Stimulated activated CD8-positive, alpha-beta memory T cell treated with anti-CD3 and anti-CD28 coated beads, Interleukin-15, amount 100 ng/mL, for 48 hours (primary cell): ENCODE measurements at places on chromosomes 2 and 18.

DNA sequence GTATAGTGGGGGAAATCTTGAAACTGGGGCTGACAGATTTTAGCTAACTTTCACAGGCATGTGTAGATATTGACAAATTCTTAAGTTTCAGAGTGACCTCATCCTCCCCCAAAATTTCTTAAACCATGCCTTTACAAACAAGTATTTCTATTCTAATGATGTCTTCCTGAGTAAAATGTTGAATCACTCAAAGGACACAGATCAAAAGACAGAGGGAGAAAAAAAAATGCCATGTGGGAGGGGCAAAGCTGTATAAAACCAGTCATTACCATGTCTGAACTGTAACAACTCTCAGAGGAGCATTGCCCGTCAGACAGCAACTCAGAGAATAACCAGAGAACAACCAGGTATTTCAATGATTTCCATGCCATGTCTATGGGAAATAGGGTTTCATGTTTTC is at the start of gene SERPINB2:
SERPINB2 (plus strand) TSS at position 282 of the 400 bp plus-strand sequence. CDS start 3,740 bp downstream, outside the sequence.
- no peak for DNase-seq

GRCh38 chr18:29512203-29512602 is 1335.3 kb upstream of the CDH2 start:
- DNase-seq: no peak

GRCh38 chr2:239889641-239890121 is 135.5 kb downstream of the NDUFA10 start:
- DNase-seq: no peak

DNA sequence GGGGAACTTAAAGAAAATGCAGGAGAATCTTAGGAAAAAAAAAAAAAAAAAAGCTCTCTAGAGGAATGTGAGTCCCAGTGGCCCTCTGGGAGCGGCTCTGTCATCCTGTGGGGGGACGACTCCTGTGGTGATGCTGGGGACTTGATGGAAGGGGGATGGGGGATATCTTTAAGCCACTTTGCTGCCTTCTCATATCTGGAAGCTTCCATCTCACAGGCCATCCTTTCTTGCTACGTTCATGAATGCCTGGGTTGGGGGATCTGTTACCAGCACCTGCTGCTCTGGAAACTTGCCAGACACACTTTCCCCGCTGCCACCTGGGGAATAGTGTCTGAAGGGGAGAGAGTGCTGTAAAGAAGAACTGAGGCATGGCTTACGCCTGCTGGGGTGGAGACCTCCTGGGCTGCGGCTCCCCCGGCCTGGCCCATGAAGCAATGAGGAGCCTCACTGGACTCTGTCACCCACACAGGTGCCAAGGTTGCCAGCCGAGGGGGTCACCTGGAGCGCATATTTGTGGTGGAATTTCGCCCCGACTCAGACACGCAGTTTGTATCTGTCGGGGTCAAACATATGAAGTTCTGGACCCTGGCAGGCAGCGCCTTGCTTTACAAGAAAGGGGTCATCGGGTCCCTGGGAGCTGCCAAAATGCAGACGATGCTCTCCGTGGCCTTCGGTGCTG is 92.8 kb downstream of the RTN4 start:
- no peak for DNase-seq

- DNase-seq: no peak
Observed at GRCh38 chr18:63550068-63550467, 7.9 kb downstream of the SERPINB12 start.

DNA sequence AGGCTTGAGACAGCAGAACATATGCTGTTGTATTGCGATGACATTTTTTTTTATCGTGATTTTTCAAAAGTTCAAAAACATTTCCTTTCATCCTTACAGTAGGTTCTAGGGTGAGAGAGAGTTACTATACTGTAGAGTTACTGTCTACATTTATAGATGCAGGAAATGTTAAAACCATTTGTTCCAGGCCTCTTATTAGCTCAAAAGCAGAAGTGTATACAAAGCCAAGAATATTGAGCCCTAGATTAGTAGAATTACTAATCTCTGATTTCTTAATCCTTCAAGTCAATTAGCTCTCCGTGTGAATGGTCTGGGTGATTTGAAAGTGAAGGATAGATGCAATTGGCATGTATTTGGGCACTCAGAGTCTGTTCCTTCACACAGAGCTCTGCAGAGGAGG is 73.1 kb downstream of the MAPRE2 start:
- no peak for DNase-seq

DNA sequence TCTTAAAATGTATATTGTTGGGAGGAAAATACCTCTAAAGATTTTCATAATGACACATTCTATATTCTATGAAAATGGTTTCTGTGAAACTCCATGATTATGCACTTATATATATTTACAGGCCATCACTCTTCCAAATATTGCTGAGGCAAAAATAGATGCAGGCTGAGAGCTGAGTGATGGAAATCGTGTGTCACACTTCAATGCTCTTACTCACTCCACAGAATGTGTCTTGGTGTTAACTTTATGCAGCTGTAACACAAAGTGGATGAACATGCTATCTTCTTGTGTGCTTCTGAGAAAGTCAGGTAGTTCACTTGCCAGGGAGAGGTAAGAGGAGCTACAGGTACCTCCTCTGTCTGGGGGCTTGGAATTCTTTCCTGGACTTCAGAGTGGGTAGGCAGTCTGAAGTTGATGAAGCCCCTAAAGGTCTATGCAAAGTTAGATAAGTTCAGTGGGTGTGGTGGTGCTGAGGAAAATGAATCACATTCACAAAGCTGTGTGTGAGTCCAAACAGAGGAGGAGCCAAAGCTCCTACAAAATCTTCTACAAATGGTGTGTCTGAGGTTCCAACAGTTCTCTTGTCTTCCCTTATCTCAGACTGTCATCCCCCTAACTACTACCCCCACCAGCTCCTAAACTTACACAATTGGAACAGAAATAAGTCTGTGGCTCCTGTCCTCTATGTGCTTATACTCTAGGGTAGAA is 74.2 kb upstream of the ST6GAL2 start:
- no peak for DNase-seq

DNA sequence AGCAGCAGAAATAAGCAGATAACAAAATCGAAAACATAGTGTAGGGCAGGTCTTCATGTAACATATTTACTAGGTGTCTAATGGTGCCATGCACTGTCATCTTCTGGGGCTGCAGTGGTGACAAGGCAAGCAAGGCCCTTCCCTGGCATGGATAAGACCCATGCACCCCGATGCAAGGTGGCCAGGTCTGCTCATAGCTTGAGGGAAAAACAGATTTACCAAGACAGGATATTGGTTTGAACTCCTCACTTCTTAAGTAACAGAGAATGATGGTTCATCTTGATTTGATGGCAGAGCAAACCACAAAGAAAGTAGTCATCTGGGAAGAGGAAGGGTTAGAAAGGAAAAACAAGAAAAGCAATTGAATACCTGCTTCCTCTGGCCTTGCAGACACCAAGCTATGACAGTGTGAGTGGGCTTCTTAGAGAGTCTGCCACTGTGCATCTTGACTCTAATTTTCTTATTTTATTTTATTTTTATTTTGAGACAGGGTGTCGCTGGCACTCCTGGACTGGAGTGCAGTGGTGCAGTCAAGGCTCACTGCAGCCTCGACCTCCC is 35.8 kb upstream of the EML6 start:
- DNase-seq: no peak

- no peak for DNase-seq
Observed at GRCh38 chr18:69951182-69951581, 3.5 kb upstream of the CD226 start.

DNA sequence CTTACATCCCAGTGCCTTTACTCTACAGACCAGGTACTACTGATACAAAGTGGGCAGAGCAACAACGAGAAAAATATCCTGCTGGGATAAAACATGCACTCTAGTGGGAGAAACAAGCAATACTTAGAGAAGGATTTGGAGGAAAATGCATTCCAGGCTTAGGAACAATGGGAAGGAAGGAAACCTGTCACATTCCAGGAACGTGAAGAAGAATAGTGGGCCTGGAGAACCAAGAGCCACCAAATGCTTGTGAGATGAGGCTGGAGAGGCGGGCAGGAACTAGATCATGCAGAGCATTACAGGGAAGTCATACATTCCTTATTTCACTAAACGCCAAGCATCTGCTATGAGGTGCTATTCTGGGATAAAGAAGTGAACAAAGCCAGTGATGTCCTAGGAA is 342.3 kb downstream of the DCC start:
- no peak for DNase-seq

DNA sequence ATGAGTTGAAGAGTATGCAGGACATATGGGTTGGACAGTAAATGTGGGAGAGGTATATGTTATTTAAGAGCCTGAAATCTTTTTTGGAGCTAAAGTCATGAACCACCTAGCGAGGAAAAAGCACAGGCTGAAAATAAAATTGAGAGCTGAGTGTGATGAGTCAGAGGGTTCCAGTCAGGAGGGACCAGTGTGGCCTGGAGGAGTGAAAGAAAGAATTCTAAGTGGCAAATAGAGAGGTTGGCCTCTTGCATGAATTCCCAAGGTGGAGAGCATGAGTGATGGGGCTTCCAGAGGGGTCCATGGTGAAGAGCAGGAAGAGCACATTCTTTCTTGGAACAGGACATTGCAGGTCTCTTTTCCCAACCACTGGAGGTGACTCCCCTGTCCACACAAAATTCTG is 282.6 kb downstream of the TDRD15 start:
- no peak for DNase-seq

- DNase-seq: no peak
Observed at GRCh38 chr18:42330296-42330695, 375.3 kb downstream of the PIK3C3 start.

DNA sequence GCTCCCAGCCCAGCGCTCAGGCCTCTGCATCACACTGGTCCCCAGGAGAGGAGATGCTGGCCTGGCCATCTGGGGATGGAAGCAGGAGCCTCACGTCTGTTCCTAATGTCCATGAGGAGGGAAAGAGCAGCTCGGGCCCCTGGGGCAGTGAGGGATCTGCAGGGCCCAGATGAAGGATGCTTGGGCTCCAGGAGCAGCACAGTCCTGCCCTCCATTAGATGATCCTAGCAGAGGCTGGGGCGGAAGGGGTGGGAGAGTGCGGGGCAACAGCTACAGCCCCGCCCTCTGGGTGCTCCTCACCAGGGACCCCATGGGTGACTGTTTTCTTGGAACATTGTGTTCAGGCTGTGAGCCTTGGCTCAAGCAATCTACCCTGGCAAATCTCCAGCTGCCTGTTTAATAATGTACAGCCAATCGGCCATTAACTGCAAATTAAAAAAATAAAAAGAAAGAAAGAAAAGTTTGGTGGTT is 49.7 kb downstream of the TNS1 start:
- DNase-seq: no peak

GRCh38 chr2:88606371-88607030 is 20.8 kb downstream of the EIF2AK3 start:
- no peak for DNase-seq

DNA sequence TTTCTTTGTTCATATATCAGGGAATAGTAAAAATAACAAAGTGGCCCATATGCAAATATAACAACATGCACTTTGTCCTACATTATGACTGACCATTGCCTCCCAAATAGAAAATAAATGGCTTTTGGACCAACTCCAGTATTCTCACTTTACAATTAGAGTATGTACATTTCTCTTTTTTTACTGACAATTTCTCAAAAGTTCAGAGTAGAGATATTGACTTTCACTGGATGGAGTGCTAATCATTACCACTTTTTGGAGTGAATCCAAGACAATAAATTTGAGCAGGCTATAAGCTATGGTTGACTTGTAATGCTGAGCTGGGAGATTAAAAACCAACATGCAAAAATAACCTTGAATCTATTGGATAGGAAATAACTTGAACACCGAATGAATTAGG is 987.4 kb downstream of the SUCLG1 start:
- DNase-seq: no peak

- no peak for DNase-seq
Observed at GRCh38 chr18:49778826-49779465, 34.4 kb downstream of the ACAA2 start.

DNA sequence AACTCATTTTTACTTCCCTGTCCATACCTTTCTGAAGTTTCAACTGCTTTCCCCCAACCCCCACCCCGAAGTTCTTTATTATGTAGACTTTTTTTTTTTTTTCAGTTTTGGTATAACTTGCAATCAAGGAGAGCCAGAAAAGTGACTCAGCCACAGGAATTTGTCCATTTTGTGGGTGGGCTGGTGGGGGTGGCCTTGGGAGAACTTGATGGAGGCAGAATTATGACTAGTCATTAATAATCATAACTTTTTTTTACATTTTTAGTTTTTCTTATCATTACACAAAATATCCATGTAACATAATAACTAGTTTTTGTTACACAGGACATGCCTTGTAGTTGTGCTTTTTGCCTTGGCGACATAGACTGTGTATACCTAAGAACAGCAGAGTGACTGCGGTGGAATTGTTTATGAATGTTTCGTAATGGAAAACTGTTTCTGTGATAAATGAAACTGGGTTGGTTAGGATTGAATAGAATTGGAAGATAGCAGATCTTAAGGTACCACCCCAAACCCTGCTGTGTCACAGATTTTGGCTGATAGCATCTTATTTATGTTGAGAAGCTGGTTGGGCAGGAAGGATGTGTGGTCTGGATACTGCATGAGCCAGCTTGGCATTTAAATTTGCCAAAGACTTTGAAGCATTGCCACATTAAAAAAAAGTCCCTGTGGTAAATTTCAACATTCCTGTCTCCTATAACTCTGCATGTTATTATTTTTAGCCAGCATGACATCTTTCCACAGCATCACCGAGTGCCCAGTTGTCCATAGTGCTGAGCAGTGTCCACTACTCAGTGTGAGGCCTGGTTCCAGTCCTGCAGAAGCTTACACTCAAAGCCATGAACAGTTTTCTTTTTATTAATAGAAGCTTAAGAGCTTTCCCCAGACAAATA is 30.7 kb downstream of the LYPD6B start:
- peak; percentile 12 for DNase-seq

DNA sequence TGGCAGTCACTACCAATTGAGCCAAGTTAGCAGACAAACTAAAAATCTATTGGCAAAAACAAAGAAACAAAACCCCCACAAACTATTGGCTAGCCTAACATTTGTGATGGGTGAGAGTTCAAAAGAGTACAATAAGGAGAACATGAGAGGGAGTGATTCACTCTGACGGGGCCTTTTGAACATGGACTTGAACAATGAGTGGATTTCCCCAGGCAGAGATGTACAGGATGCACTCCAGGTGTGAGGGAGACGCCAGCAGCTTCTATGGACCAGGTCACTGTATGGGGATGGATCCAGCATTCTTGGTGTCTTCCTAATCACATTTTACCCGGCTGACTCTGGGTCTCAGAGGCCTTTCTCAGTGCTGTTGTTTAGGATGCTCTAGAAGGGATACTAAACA is 167.5 kb upstream of the SMAD2 start:
- DNase-seq: no peak

DNA sequence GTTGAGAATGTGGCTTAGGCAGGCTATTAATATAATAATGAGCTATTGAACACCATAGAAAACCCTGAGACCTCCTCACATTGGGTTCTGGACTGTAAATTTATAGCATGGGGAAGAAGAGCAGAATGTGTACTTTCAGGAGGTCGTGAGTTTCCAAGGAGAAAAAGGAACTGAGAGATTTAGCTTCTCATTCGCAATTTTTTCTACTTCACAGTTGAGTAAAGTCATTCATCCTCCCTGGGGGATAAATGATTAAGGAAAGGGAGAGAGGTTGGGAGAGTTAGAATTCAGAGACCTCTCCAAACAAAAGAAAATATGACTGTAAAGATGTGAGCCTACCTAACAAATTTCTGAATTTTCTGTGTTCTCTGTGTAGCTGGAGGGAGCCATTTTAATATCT is 205.8 kb upstream of the CYRIA start:
- no peak for DNase-seq

- no peak for DNase-seq
Observed at GRCh38 chr18:78666666-78667335, 312.8 kb upstream of the SALL3 start.
